ENCODE measurements at places on chromosomes 4 and X.

- DNase-seq, result no peak
Measured at GRCh38 chr4:184028561-184029374, 123.7 kb downstream of the STOX2 start.

DNA sequence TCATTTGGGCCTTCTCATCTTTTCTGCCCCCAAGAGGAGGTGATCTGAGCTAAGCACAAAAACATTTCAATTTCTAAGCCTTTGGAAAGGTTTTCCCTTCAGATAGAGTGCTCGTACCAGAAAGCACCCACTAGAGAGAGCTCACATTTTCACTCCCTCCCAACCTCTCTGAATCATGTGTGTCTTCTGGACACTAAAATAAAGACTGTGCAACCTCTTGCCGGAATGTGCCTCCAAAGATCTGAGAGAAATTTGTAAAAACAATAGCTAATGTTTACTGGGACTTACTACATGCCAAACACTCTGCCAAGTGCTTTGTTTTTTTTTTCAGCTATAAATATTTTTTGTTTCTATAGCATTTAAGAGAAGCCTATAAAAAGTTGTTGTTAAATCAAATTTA, 120.6 kb upstream of the LNX1 start:
- no peak for DNase-seq

GRCh38 chr4:113646442-113646822, 115.1 kb downstream of the CAMK2D start:
- peak; percentile 28 for DNase-seq

DNA sequence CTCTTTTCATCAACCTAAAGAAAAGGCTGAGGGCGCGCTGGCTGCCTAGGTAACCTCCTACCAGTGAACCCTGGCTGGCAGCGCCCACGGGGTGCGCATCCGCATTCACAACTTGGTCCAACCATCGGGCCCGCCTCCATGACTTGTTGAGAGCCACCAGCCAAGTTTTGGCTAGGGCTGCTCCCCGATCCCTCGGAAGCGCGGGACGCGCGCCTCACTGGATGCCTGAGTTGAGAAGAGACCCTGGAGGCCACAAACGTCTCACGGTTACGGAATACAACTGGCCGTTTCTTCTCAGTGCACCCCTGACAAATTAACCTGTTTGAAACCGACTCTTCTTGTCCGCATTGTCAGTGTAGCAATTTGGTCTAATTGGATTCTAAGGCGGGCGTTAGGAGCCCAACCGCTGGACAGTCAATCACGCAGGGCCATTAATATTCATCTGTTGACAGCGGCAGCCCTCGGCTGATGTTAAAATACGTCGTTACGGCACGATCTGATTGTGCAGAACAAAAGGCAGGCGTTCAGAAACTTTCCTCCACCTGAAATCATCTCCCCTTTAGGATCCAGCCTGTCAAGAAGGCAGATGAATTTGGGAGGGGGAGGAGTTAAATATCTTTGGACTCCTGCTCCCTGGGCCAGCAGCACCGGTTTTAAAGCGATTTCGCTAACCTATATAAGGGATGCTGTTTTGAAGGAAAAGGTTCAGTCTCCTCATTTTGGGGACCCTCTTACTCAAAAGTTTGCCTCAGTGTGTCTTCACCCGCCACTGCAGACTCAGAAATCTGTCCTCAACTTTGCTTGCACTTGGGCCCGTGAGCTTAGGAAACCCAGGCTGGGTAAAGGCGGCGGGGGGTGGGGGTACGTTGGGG, 1.2 kb downstream of the GPC3 start:
- no peak for DNase-seq

DNA sequence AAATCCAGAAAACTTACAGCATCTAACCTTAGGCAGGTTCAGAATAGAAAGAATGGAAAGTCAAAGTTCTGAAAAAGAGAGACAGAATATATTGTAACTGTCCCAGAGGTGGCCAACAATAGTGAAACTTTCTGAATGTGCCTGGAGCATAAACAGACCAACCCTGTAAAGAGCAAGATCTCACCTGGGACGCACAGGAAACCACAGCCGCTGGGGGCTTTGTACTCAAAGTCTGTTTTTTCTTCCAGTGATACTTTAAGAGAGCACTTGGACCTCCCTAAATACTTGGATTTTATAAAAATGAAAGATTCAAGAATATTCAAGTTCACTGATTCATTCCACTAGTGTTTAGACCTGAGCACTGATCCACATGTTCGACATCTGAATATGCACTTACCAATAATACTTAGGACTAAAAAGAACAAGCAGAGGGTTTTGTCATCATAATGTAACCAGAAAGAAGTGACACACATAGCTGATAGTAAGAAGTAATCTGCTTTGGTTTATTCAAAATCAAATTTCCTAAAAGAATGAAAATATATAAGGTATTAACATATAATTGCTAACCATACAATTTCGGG, 35.3 kb downstream of the ARAP2 start:
- no peak for DNase-seq

GRCh38 chr4:146477054-146477453, 44.7 kb downstream of the SLC10A7 start:
- no peak for DNase-seq

DNA sequence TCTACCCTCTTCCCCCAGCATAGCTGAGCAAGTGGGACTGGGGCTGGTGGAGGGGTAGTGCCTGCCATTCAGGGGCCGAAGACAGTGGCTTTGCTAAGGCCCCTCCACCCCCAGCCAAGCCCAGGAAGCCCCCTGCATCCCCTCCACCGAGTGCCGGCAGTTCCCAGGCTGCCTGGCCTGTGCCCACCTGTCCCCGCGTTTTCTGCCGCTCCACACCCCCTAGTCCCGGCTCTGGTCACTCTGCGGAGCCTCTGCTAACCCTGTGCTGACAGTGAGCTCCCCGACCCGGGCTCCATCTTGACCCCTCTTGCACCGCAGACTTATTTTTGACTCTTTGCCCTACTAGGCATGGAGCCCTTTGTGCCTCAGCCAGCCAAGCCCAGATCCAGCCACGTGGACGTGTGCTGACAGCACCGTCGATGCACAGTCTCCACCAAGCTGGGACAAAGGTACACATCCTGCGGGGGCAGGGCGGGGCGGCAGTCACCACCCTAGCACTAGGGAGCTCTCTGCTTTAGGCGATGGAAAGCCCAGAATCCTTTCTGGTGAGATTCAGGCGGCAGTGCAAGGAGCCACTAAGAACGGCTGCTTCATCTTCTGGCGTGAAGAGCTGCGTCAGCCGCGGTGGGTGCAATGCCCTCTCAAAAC, 96.6 kb downstream of the PHKA2 start:
- DNase-seq, result no peak

- DNase-seq, result no peak
Measured at GRCh38 chr4:58144721-58145120, 1034.5 kb upstream of the IGFBP7 start.

DNA sequence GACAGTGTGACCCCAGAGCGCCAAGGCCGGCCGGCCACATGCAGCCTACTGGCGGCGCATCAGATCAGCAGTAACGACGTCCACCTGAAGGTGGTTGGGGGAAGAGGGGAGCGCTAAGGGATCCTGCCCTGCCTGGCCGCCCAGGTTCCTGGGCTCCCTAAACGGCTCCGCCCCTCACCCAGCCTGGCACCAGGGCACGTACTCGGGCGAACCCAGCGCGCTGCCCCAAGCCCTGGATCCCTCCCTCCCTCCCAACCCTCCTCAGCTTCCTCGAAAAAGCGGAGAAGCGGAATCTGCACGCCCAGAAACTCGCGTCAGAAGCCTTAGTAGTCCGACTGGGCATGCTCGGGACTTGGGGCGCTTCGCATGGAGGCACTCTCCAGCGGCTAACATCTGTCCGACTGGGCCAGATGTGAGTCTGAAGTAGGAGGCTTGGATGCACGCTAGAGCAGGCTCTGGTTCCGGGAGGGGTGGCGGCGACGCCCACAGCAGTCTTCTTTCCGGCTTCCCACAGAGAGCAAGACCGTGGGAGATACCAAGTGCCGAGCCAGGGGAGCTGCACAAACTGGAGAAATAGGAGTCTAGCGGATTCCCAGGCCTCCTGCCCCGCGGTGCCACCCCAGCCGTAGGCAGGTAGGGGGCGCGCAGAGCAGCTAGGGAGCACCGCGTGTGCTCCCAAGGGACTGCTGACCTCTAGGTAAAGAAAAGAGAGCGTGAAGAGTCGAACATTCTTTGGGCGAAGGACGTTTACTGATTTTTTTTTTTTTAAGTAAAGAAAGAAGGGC, 114.3 kb upstream of the TEX13C start:
- peak; percentile 14 for DNase-seq

GRCh38 chr4:81666491-81666890, 194.8 kb upstream of the RASGEF1B start:
- DNase-seq, result no peak

DNA sequence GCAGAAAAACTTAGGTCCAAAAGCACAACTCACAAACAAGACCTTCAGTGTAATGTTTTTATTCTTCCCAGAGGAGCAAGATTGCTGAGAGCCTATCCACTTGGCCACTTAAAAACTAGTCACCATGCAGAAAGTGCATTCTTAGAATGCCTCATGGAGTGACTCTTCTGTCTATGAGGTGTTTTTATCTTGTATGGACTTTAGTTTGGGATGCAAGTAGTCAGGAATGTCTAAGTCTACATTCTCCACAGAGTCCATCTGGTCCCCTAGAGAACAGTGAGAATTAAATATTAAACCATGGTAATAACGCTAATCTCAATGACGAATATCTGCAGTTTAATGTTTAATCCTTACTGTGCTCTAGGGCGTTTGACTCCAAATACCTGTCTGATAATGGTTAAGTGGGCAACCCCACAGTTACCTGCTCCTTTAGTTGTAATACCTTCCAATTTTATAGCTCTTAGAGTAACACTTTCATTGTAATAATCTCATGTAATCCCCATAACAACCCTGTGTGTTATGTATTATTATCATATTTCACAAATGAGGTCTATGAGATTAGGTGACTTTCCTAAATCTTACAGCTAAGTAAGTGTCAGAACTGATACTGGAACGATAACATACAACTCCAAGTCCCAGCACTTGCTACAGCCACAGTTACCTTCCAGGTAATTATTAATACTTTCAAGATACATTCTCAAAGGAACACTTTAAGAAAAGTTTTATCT, 235.6 kb upstream of the JADE1 start:
- no peak for DNase-seq
